Stimulated activated CD4-positive, alpha-beta T cell treated with anti-CD3 and anti-CD28 coated beads, Interleukin-12 subunit alpha, Interleukin-12 subunit beta, amount 100 ng/mL, for 48 hours (primary cell): ENCODE measurements at places on chromosomes 16 and 17.
A peak's percentile ranks its signal among the peaks of the same experiment; 100 is the strongest.

DNA sequence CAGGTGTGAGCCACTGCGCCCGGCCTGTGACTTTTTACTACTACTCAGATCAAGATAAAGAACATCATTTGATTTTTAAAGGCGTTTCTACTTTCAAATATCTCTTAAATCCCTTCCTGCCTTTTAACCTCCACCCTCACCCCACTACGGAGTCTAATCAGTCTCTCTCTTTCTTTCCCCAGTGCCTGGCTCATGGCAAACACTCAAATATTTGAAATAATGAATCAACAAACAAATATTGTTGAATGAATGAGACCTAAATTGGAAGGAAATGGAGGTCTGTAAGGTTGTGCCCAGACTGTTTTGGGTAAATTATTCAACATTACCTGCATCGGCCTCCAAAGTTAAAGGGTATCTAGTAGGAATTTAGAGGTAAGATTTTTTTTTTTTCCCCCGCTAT is 14.7 kb downstream of the COPZ2 start:
- no peak for DNase-seq

GRCh38 chr16:31181102-31181830 is 1.3 kb downstream of the FUS start:
- DNase-seq = peak; percentile 35

GRCh38 chr16:30755955-30756780 is 5.7 kb downstream of the CFAP119 start:
- no peak for DNase-seq

DNA sequence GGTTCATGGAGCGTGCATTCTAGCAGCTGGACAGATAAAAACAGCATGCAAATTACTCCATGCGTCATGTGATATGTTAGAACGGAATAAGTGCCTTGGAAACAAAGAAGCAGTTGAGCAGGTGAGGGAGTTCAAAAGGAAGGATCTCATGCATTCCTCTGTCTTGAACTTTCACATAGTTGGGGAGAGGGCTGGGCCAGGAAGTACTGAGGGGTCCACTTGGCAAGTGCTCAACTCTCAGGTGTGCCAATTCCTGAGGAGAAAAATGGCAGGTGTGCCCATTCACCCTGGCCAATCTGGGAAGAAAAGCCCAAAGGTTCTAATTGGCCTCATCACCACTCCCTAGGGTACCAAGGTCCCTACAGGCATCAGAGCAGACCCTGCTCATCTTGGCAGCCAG is 67.7 kb downstream of the CES1 start:
- DNase-seq = no peak

DNA sequence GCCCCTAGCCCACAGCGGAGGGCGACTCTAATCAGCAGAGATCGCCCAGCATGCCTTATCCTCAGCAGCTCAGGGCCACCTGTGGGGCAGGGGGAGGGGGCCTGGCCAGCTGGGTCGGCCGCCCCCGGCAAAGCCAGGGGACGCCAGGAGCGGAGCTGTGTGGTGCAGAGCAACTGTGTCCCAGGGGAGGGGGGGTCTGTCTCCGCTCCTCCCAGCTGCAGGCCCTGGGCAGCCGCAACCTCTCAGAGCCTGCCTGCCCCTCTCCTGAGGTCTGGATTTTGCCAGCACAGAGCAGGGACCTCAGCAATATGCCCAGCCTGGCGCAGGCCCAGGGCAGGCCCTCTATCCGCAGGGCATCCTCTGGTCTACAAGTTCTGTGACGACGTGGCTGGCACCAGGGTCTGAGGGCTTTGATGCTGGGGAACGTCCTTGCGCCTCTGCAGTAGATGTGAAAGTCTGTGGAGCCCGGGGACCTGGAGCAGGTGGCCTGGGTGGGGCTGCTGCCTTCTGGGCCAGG is 36.5 kb upstream of the SLC38A10 start:
- no peak for DNase-seq
